ENCODE measurements at places on chromosomes 4 and X.

GRCh38 chr4:27206009-27206408 is 345.4 kb downstream of the STIM2 start:
- no peak for DNase-seq

DNA sequence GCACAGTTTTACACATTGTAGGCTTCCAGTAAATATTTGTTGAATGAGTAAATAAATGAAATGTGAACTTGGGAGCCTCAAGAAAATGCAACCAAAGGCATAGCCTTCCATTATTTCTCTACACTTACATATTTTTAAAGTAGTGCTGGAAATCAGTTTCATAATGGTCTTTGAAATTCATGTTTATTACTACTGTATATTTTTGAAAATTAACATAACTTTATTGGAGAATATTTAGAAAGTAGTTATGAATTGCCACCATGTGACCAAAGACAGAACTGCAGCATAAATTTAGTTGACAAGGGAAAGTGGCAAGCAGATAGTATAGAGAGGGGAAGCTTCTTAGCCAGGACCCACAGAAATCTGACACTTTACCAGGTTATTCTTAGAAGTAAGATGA is 6.4 kb downstream of the TCEAL8 start:
- DNase-seq, result no peak

GRCh38 chr4:139814323-139815015 is 148.8 kb downstream of the MGST2 start:
- no peak for DNase-seq

DNA sequence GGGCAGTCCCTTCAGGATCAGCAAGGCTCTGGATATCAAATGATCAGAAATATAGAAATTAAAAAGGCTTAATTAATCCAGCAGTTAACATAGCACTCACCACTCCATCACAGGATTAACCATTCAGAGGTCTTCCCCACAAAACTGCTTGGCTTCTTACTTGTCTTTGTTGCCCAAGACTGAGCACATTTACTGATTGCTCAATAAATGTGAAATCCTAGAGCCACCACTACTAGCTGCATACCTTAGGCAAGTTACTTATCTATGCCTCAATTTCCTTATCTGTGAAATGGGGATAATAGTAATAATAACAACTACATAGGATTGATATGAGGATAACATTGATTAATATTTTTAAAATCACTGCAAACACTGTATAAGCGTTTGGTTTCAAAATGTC is 124.2 kb downstream of the ARHGAP6 start:
- no peak for DNase-seq

DNA sequence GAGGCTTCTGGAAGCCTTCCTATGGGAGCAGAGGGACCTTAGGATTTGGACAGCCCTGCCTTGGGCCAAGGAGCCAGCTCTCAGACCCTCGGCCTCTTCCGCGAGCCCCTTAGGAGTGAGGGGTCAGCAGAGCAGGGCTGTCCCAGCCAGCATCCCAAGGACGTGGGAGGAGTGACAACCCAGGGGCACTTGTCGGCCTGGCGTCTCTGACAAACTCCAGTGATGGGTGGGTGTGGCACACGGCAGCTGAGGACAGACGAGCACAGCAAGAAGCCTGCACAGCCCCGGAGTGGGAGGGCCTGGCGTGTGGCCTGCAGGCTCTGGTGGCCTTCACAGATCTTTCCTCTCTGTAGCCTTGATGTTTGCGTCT is 11.6 kb upstream of the TNIP2 start:
- DNase-seq, result no peak

DNA sequence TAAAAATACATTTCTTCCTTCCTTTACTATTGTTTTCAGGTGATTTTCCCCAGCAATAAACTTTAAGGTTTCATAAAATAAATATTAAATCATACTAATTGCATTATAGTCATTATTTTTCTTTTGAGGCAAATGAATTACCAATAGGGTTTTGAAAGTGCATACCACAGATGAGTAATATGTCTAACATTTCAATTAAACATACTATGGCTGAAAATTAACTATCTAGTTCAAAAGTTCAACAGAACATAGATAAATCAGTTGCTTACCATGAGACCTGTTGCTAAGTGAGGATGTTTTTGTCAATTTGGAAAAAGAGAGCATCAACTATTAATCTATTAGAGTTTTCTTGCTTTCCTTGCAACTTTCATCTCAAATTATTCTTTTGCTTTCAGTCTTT is 35.0 kb downstream of the NPY5R start:
- no peak for DNase-seq

DNA sequence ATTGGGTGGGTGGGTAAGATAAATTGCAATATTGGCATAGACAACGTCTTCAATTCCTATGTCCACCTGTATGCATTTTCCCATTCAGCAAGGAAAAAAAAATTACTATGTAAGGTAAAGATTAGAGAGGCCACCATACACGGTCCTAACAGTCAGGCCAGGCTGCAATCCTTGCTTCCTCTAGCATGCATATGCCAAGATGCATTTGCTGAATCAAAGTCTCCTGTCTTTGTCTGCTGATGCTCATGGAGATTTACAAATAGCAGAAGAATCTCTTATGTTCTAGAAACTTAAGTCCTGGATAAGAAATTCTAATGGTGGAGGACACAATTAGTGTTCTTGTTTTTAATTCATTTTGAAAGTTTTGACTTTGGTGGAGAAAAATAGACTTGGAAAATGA is 206.8 kb downstream of the PDGFC start:
- DNase-seq, result no peak

DNA sequence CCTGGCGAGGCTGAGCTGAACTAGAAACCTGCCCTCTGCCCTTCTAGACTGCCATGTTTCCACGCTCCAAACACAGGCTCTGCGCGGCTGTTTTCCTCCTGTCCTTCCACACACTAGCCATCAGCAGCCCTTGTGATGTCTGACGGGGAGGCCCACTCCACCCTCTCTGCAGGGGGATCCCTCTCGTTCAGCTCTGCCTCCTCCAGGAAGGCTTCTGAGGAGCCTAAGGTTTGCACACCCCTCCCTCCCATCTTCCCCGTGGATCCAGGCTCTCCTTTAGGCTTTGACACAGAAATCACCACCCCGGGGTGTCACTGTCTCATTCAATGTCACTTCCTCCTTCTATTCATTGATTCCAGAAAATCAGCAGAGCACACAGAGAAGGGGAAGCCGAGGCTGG is 38.6 kb upstream of the CRMP1 start:
- DNase-seq, result no peak

GRCh38 chr4:66930206-66930605 is 615.1 kb downstream of the CENPC start:
- DNase-seq, result no peak

DNA sequence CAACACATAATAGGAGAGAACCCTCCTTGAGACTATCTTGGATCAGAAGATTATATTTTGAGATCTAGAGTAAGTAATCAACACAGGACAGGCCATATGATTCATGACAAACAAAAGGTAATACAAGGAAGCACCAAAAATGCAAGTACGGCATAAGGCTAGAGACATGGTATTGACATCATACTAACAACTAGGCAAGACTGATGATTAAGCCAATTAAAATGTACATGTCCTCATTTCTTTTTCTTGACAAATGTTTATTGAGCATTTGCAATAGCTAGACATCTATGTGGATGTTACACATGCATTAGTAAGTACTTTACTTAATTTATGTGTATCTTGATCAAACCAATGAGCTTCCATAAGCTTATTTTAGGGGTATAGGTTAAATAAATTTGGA is 695.7 kb upstream of the GALNTL6 start:
- DNase-seq, result no peak

DNA sequence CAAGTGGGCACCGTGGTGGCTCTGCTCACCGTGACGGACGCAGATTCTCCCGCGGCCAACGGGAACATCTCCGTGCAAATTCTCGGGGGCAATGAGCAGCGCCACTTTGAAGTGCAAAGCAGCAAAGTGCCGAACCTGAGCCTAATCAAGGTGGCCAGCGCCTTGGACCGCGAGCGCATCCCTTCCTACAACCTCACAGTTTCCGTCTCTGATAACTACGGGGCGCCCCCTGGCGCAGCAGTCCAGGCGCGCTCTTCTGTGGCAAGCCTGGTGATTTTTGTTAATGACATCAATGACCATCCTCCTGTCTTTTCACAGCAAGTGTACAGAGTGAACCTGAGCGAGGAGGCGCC is 2.7 kb downstream of the FAT4 start:
- DNase-seq, result peak; percentile 50

- no peak for DNase-seq
Measured at GRCh38 chrX:105753411-105753810, 68.9 kb upstream of the NRK start.

- no peak for DNase-seq
Measured at GRCh38 chrX:29699239-29699638, 516.1 kb upstream of the MAGEB2 start.

GRCh38 chr4:79471309-79471708 is 63.3 kb upstream of the GK2 start:
- no peak for DNase-seq

- no peak for DNase-seq
Measured at GRCh38 chrX:133601116-133601515, 185.8 kb upstream of the GPC4 start.

- peak; percentile 39 for DNase-seq
Measured at GRCh38 chr4:125091-125771, 930 bp downstream of the ZNF718 start.

DNA sequence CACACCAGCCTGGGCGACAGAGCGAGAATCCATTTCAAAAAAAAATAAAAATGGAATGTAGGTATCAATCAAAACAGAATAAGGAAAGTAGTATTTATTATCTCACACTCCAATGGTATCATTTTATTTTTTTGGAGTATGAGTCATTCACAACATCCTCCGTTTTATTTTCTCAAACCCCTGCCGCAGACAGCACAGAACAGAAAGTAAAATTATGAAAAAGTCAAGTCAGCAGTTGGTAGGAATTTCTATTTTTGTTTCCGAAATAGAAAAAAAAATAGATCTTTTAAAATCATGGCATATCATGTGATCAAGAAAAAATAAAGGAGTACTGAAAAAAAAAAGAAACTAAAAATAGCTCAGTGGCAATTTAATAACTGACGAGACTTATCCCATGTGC is 490.7 kb upstream of the TENM3 start:
- DNase-seq, result peak; percentile 61

DNA sequence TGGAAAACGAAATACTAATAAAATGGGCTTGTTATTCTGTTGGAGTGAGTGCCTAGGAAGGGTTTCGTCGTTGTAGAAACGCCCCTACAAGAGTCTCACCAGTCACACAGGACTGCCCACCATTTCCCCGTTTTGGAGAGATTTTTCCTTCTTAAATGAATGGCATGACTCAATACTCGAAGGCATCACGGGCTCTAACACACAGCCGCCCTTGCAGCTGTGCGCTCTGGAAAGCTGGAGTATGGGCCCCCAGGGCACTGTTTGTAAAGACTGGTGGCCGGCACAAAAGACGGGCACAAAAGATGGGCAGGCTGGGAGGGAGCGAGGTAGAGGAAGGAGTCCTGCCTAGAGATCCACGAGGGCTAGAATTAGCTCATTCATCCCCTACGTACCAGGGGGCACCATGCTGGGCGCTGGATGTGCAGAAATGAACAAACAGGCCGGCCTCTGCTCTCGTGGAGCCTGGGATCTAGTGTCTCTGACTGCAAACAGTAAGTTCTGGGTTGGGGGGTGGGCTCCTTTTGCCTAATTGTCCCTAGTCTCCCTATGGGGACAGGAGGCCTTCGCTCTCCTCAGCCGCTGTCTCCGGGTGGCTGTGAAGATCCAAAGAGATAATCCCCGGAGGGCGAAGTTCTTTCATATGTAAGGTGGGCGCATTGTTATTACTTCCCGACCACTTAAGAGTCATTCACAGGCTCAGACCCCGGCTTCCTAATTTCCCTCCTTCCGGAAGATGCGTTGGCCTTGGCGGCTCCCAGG is 1.0 kb upstream of the SFRP2 start:
- DNase-seq, result no peak

DNA sequence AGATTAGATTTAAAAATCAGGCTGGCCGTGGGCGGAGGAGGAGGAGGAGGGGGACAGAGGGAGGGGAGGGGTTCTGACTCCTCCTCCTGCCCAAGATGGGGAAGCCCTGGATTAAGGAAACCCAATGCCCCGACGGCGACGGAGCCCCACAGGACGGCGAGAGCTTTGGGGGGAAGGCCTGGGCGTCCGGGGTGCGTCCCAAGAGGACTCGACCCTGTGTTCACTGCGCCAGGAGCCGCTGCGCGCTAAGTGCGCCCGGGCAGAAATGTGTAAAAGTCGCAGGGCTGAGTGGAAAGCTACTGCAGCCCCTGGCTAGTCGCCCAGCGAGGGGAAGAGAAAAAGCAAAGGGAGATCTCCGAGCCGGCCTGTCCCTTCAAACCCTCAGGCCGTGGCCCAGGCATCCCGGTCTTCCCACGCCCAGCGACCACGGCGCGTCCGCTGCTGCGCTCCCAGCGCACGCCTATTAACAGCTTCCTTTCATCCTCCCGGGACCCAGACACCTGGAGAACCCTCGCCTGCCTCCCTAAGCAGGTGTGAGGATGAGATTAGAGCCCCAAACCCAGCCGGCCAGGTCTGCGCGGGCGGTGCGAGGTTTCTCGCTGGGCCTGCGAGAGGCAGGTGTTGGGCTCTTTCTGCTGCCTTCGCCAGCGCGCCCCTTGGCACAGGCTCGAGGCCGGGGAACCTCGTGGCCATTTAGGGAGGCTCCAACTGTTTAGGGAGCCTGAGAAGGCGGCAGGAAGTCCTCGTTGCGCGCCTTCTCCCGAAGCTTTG is 1.4 kb upstream of the RPS6KA3 start:
- DNase-seq, result no peak

DNA sequence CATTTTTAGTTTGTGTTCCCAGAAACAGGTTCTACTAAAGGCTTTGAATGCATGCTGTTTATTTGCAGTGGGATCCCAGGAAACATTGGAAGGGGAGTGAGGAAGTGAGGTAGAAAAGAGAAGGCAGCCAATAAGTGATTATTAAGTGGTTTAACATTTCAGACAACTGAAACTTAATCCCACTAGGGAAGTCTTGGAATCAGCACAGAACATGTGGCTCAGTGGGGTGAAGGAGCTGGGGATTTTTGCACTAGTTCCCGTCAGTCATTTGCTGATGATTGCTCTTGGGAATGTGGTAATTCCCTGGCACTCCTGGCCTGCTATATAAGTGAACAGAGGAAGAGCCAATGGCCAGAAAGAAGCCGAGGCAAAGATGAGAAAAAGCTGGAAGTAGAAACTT is 1053.0 kb upstream of the IGFBP7 start:
- DNase-seq, result no peak
